ENCODE measurements at places on chromosomes 5 and 9. TPM values are rescaled to one million over a fixed set of nuclear protein-coding genes. Genes with fewer than 3 reads are reported as not detected.

Gene SLC36A3
- not detected for total RNA-seq

Gene CENPK
- total RNA-seq, result 28.5 TPM

Gene FSTL4
- 3.8 TPM for total RNA-seq

Gene SLC28A3
- 0.03 TPM for total RNA-seq

Gene LCP2
- total RNA-seq, result not detected

Gene IL5
- total RNA-seq, result not detected

Gene CATSPER3
- 0.41 TPM for total RNA-seq

Gene SLC24A2
- not detected for total RNA-seq

Gene OTULINL
- 14.1 TPM for total RNA-seq

Gene SRD5A1
- 29.2 TPM for total RNA-seq

Gene COL23A1
- total RNA-seq, result not detected

Gene MAPK9
- 39.0 TPM for total RNA-seq

Gene LCN15
- total RNA-seq, result not detected

Gene CTXN3
- not detected for total RNA-seq

Gene CARD9
- total RNA-seq, result 1.3 TPM

Gene MYMK
- not detected for total RNA-seq

Gene FAM151B
- total RNA-seq, result 1.8 TPM

Gene AK3
- total RNA-seq, result 52.5 TPM

Gene SPATA31C2
- total RNA-seq, result not detected

Gene SHROOM1
- 13.4 TPM for total RNA-seq

Gene ASPN
- total RNA-seq, result not detected

Gene PCDHA6
- total RNA-seq, result not detected

Gene ENTPD8
- 0.28 TPM for total RNA-seq

Gene MLANA
- total RNA-seq, result not detected

Gene GLDC
- total RNA-seq, result 13.3 TPM

Gene LCN9
- total RNA-seq, result not detected

Gene SAPCD2
- total RNA-seq, result 23.9 TPM

Gene SPINK4
- total RNA-seq, result not detected

Gene OLFM1
- 8.5 TPM for total RNA-seq

Gene PCDHA9
- total RNA-seq, result not detected

Gene GFI1B
- 0.17 TPM for total RNA-seq

Gene PCDHB15
- total RNA-seq, result not detected

Gene KCTD16
- total RNA-seq, result 0.07 TPM

Gene PCDHB16
- 0.05 TPM for total RNA-seq

Gene GRIN1
- 0.53 TPM for total RNA-seq

Gene TAL2
- total RNA-seq, result 0.41 TPM

Gene SLC6A3
- total RNA-seq, result 0.87 TPM

Gene GRIN3A
- not detected for total RNA-seq

Gene SURF2
- total RNA-seq, result 42.4 TPM

Gene SLC4A9
- total RNA-seq, result not detected

Gene CRB2
- total RNA-seq, result 0.06 TPM

Gene CCL27
- not detected for total RNA-seq

Gene TPRN
- 10.8 TPM for total RNA-seq

Gene VAV2
- total RNA-seq, result 41.6 TPM

Gene PPP2CA
- total RNA-seq, result 267 TPM

Gene FGD3
- 0.55 TPM for total RNA-seq

Gene HSPB3
- not detected for total RNA-seq

Gene CCDC69
- 1.3 TPM for total RNA-seq

Gene FOXI1
- total RNA-seq, result not detected

Gene OBP2B
- total RNA-seq, result not detected

Gene SPATA31C1
- not detected for total RNA-seq

Gene PRLR
- 0.02 TPM for total RNA-seq

Gene SH3RF2
- total RNA-seq, result 2.9 TPM

Gene PTGDS
- not detected for total RNA-seq
